NAMALWA (cell line): ENCODE measurements at places on chromosomes 16 and 17.
A peak's percentile ranks its signal among the peaks of the same experiment; 100 is the strongest.

DNA sequence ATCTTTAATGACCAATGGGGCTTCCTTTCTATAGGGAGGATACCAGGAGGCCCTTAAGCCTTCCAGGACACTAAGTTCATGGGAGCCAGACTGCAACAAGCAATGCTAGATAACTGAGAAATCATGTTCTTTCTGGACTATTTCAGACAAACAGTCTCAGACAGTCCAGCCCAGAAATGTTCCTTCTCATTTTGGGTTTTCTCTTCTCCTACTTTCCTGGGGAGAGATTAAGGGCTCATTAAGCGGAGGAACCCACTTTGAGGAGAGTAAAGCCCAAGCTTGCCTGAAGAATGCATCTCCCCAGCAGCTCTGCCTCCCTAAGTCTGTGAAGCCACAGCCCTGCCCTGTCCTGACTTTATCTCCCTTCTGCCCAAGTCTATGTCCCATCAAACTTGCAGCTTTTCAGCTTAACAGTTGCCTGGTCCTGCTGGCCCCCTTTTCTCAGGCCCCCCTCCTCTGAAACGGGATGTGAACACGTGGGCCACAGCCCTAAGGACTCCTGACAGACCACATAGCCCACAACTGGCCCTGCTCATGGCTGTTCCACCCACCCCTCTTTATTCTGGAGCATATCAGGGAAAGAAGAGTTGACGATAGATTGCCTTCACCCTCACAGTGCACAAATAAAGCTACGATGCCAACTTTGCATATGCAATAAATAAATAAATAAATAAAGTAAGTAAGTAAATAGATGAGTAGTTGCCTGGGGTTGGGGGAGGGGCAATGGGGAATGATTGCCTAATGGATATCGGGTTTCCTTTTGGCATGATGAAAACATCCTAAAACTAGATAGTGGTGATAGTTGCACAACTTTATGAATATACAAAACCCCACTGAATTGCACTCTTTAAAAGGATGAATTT, 111.0 kb downstream of the N4BP1 start:
- DNase-seq: no peak

GRCh38 chr16:87687998-87688529, 77.7 kb downstream of the KLHDC4 start:
- DNase-seq: no peak

- no peak for DNase-seq
These were observed 8.1 kb upstream of the FADS6 start for GRCh38 chr17:74901353-74902135.

DNA sequence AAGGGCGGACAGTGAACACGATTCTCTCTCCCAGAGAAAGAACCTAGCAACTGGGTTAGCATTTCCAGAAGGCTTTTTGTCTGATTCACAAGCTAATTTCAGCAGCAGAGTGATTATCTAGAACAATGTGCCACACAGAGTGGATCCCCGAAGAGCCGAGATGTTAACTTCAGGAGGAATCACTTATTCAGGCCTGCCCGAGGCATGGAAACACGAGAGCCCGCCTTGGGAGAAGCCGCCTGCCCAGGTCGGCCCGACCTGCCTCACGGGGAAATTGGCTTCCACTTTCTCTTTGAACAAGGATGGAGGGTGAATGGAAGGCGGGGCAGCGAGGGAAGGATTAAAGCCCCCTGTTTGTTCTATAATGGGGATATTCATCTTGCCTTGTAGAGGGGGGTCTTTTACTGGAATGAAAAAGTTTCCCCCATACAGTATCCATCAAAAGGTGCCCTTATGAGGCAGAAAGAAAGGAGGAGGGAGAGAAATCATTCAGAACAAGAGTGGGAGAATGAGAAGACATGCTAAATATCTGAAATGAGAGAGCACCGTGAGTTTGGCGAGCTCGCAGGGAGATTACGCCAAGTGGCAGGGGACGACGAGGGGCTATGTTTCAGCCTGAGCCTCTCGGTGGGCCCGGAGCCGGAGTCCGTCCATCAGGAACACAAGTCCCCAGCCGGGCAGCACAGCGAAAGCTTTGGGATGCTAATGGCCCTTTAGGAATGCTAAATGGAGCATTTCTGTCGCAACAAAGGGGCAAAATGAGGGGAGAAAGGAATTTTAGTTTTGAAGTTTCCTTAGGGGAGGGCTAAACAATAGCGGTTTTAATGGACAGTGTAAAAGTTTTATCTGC, 33.0 kb downstream of the NTN1 start:
- DNase-seq: no peak

- no peak for DNase-seq
These were observed 386.2 kb downstream of the SNX29 start for GRCh38 chr16:12362482-12363458.

DNA sequence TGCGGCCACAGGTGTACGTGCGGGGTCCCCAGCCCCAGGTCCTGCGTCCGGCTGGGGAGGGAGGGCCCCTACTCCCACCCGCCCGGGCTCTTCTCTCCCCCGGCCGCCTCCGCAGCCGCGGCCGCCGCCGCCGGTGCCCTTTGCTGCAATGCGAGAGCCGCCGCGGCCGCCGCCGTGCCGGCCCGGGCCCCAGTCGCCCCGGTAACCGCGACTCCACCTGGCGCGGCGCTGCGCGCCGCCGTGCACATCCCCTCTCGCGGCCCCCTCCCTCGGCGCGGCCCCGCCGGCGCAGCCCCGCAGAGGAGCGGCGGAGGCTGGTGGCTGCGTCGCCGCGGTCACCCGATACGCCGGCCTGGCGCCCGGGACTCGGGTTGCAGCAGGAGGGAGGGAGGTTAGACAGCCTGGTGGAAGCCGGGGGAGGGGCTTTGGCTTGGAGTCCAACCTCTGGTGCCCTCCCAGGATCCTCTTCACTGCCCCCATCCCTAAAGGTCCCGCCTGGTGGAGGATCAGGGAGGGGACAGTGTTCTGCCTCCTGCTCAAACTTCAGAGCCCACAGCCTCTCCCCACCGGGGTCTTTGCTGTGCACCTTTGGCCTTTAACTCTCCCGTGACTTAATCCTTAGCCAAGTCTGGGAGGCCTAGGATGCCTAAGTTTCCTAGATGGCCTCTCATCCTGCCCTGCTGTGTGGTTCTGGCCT, 32.9 kb downstream of the SRCIN1 start:
- no peak for DNase-seq

DNA sequence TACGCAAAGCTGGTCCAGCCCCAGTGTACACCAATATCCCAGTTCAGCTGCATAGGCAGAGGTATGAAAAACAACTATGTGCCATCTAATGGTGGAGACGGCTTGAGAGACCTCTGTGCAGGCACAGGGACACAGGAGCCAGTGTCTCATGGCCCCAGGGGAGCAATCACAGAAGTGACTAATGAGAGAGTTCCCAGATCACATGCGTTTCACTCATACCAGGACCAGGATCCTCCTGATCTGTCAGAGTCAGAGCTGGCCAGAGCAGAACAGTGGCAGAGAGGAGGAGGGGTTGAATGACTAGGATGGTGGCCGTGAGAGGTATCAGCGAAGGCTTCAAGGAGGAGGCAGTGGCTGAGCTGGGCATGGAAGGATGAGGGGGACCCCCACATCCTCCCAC, 41.1 kb downstream of the TMEM132E start:
- no peak for DNase-seq

- DNase-seq: no peak
These were observed 15.4 kb downstream of the CLUH start for GRCh38 chr17:2695961-2696760.

DNA sequence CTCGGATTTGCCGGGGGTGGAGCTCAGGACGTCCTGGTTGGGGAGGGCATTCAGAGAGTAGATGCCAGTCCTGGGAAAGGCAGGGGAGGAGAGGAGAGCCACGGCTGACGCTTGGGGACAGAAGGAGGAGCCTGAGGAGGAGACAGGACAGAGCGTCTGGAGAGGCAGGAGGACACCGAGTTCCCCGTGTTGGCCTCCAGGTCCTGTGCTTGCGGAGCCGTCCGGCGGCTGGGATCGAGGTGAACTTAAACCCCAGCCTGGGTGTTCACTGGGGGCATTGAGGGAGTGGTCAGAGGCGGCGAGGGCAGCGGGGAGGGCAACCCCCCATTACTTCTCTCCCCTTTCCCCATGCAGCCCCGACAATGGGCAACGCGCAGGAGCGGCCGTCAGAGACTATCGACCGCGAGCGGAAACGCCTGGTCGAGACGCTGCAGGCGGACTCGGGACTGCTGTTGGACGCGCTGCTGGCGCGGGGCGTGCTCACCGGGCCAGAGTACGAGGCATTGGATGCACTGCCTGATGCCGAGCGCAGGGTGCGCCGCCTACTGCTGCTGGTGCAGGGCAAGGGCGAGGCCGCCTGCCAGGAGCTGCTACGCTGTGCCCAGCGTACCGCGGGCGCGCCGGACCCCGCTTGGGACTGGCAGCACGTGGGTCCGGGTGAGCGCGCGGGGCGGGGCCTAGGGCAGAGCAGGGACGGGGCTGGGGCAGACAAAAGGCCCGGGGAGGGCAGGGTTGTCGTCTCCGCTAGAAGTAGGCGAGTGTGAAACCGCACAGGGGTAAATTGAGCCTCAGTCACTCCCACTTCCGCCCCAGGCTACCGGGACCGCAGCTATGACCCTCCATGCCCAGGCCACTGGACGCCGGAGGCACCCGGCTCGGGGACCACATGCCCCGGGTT, 3.7 kb downstream of the NOL3 start:
- peak; percentile 63 for DNase-seq

DNA sequence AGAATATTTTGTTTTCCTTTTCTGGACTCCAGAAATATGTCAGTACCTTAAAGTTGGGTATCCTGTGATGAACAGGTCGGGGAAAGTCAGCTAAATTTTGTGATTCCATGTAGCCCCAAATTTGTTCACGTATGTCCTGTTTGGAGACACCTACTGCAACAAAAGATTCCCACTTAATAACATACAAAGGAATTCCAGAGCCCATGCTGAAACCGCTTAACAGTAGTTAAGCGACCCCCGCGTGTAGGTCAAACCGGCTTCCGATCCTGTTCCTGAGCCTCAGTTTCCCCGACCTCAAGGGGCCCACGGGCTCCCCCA, 477 bp downstream of the MTHFSD start:
- DNase-seq: no peak

DNA sequence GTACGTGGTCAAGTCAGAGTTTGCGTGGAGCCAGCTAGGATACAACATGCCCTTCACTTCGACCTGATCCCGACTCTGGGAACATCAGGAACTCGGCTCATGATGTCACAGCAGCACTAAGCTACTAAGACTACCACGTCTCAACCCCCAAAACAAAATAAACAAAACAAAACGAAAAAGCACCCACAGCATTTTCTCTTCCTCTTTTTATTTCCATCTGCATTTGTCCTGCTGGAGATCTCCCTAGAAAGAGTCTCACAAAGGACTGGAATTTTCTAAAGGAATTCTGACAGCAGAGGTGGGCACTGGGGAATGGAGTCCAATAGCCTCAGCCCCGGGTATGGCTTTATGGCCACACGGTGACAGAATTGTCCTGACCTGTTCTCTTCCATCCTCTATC, 196.6 kb downstream of the SALL1 start:
- DNase-seq: no peak

- no peak for DNase-seq
These were observed 16.9 kb downstream of the ITGAD start for GRCh38 chr16:31410082-31410481.

DNA sequence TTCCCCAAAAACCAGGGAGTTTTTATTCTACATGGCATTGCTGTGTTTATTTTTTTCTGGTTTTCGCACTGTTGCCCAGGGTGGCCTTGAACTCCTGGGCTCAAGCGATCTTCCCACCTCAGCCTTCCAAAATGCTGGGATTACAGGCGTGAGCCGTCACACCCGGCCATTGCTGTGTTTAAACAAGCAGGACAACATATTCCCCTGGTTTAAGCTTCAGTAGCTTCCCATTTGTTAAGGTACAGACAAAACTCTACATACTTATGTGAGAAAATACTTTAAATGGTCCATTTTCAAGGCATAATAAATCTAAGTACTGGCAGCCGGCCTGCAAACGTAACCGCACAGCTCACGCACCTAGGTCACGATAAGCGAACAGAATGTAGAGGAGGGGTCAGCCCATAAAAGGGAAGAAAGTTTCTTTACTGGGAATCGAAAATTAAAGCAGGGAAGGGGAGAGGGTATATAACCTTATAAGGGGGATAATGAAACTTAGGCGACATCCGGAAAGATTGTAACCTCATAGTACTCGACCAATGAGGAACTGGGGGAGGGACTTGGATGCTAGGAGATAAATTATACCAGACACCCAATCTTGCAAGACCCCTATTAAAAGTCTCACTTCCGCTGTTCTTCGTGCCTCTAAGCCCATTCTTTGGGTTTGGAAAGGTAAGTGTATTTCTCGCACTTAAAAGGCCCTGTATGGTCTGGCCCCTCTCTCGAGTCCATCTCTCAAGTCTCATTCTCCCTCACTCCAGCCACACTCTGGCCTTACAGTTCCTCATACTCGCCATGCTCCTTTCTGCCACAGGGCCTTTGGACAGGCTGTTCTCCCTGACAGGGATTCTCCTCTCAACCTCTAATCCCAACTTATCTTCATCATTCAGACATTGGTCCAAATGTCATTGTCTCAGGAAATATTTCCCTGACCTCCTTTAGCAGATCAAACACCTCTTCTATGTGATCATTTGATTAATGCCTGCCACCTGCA, 59.2 kb downstream of the TEX14 start:
- no peak for DNase-seq

- DNase-seq: peak; percentile 35
These were observed 25.0 kb upstream of the KCNJ2 start for GRCh38 chr17:70144260-70144846.

DNA sequence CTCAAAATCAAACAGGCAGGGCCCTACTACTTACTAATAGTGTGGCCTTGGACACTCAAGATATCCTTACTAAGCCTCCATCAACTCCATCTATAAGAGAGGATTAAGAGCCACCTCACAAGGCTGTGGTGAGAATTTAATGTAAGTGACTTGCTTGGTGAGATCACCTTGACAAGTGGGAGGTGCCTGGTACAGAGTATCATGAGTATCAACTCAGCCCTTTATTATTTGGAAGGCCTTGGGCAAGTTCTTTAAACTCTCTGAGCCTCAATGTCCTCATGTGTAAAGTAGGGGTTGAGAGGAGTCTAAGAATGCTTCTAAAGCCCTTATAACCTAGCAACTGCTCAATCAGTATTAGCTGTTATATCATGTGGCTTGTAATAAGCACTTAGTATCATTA, 15.0 kb downstream of the THUMPD1 start:
- DNase-seq: no peak

GRCh38 chr17:78865682-78866390, 25.2 kb upstream of the USP36 start:
- peak; percentile 75 for DNase-seq

DNA sequence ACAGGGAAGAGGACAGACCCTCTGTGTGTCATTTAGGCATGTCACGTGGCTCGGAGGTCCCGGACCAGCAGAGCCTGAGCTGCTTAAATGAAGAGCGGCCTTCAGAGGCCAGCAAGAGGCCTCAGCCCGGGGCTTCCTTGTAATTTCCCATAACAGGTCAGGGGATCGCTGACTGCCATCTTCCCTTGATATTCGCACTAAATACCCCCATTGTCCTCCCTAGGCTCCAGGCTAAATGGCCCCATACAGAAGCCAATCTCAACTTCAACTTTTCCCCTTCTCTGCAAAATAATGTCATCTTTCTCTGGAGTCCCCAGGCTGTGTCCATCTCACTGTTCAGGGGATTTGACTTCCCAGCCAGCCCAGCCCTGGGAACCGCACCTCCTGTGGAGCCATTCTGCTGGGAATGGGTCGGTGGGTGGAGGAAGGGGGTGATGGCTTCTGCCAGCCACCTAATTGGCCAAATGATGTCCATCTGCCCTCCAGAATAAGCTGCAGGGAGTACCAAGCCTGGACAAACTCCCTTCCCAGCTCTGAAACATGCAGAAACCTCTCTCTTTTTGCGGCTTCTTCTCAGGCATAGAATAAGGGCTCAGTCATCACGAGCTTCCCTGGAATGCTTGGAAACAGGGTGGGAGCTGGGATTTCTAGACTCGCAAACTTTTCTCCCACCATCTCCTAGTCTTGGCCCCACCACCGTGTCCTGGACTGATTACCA, 129.9 kb downstream of the SDK2 start:
- no peak for DNase-seq

- DNase-seq: no peak
These were observed 12.3 kb upstream of the RAI1 start for GRCh38 chr17:17668775-17669579.
